ENCODE measurements at places on chromosomes 12 and 14.

- no peak for DNase-seq
Measured at GRCh38 chr12:96225044-96225855, 31.1 kb downstream of the ELK3 start.

- DNase-seq = no peak
Measured at GRCh38 chr14:61527325-61528100, 167.8 kb upstream of the HIF1A start.

GRCh38 chr12:62895351-62895877 is 39.5 kb downstream of the PPM1H start:
- DNase-seq = no peak

DNA sequence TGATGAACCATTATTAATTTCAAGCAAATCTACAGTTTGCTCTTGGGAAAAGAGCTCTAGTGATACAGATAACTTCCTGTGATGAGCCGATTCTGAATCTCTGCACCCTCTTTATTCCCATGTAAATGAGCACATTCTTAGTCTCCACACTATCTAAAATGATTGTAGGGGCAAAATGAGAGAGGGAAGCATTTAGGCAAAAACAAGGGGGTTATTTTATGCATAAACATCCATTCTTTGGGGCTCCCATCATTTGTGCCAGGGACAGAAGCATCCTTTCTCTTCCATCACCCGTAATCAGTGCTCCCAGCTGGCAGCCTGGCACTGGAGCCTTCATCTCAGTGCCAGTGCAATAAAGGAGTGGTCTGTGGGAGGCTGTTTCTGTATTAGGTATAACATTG is 1.7 kb upstream of the GPD1 start:
- no peak for DNase-seq

- DNase-seq = no peak
Measured at GRCh38 chr14:33691907-33692306, 259.0 kb downstream of the EGLN3 start.

DNA sequence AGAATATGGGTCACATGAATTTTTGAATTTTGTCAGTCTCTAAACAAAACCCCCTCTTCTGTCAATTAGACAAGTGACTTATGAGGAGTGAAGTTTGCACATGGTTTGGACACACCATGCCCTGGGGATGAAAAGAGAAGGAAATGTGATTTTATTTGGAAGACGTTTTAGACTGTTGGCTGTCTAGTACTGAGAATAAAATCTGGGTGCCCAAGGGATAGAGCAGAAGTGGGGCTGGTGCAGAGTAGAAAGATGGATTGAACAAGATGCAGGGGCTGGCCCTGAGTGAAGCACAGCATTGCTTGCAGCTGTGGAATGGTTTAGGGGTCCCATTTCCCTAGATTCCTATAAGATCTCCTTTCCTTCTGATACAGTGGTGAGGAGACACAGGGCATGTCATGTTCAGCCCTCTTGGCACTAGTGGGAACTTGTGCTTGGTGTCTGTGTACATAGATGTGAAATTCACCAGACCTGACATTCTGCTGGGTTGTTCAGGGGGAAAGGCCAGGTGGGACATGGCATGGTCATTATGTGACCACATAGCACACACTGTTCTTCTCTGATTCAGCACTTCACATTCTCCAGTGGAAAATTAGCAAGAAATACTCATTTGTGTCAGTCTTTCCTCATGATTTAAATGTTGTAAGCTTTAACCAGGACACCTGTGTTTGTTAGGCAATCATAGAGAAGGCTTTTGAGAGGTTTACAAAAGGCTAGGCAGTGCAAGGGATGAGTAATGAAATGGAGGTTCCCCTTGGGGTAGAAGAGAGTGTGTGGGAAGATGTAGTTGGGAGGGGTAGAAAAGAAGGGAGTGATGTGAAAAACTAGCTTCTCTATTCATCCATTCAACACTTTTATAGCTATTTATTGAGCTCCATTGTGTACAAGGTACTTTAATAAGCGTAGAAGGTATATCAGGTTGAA is 202.3 kb upstream of the IGF1 start:
- DNase-seq = no peak

GRCh38 chr12:124994437-124994975 is 1.1 kb downstream of the BRI3BP start:
- no peak for DNase-seq

GRCh38 chr14:82766996-82767395 is 1233.3 kb upstream of the SEL1L start:
- no peak for DNase-seq

GRCh38 chr12:65277994-65278575 is 398 bp upstream of the MSRB3 start:
- DNase-seq = no peak

- no peak for DNase-seq
Measured at GRCh38 chr12:31206038-31206670, 119.8 kb downstream of the SINHCAF start.

GRCh38 chr12:132494294-132495164 is 4.6 kb downstream of the FBRSL1 start:
- DNase-seq = no peak

DNA sequence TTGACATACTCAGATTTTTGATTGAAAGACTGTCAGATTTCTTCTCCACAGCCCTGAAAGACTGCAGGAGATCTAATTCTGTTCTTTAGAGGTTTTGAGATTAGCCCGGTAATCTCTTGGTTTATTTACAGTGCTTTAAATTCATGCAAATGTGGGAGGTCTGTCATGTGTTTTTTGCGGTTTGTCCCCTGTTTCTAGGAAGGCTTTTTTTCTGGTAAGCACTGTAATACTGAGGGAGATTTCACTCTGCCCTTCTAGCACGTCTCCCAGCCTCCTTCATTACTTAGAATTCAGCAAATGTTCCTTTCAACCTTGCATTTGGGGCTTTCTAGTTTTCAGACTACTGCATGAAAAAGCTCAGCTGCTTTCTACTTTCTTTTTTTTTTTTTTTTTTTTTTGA is 31.1 kb downstream of the GPHN start:
- no peak for DNase-seq

GRCh38 chr12:3931776-3932175 is 58.6 kb upstream of the PARP11 start:
- no peak for DNase-seq

- no peak for DNase-seq
Measured at GRCh38 chr12:112892856-112893255, 13.9 kb upstream of the OAS1 start.

DNA sequence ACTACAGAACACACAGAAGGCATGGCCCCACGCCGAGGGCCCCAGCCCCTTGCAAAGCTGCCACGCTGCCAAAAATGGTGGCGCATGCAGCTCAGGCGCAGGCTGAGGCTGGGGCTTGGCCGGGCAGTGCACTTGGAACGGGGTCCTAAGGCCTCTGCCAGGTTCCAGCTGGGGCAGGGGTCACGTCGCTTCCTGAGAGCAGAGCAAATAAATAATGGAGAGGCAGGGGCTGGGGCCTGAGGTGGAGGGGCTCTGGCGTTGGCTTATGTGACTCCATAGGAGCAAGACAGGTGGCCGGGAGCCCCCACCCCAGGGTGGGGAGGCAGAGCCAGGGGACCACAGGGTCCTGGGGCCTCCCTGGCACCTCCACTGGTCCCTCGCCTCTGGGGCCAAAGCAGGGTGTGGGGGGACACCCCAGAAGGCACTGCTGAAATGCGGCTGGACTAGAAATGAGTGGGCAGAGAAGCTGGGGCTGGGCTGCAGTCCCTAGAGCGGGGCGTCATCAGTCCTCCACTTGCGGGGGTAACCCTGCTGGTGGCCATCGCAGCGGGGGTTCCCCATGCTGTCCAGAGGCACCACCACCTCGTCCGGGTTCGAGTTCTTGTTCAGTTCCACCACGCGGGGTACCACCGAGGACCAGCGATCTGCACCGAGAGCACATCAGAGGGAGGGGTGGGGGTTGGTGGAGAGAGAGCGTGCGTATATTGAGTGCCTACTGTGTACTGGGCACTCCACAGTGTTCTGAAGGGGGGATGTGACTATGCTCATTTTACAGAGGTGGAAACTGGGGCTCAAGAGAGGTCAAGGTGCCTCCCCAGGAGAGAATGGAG is 49.8 kb downstream of the TRPV4 start:
- no peak for DNase-seq

DNA sequence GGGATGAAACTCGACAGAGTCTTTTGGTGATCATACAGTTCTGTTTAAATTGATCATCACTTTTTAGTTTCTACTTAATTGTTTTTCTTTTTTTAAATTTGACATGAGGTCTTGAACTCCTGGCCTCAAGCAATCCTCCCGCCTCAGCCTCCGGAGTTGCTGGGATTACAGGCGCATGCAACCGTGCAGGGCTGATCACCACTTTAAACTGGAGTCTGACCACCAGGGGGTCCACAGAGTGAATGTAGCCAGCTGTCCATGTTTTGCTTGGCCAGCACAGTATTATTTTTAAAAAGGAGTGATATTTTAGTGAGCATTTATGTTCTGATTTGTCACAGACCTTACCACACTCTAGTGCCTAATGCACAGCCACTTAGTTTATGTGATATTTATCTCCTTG is 10.7 kb downstream of the DAAM1 start:
- no peak for DNase-seq

GRCh38 chr12:72236071-72236705 is 36.0 kb upstream of the TRHDE start:
- DNase-seq = no peak

GRCh38 chr14:53615252-53615651 is 341.4 kb downstream of the BMP4 start:
- DNase-seq = no peak

DNA sequence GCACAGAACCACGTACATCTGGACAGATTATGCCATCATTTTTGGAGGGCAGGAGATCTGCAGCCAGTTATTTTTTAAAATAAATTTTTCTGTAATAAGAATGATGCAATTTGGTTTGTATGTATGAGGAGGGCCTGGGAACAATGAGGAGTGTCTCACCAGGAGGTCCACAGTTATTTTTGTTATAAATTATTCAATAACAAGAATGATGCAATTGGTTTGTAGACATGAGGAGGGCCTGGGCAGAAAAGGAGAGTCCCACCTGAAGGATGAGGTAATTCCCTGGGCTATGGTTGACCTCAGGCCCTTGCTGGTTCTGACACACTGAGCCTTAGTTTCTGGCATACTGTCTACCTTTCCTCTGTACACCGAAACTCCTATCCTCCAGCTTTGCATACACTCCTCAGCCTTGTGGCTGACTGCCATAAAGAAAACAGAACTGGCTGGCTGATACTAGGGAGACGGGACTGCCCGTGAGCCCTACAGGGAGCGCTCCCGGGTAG is 9.0 kb upstream of the DCD start:
- no peak for DNase-seq

DNA sequence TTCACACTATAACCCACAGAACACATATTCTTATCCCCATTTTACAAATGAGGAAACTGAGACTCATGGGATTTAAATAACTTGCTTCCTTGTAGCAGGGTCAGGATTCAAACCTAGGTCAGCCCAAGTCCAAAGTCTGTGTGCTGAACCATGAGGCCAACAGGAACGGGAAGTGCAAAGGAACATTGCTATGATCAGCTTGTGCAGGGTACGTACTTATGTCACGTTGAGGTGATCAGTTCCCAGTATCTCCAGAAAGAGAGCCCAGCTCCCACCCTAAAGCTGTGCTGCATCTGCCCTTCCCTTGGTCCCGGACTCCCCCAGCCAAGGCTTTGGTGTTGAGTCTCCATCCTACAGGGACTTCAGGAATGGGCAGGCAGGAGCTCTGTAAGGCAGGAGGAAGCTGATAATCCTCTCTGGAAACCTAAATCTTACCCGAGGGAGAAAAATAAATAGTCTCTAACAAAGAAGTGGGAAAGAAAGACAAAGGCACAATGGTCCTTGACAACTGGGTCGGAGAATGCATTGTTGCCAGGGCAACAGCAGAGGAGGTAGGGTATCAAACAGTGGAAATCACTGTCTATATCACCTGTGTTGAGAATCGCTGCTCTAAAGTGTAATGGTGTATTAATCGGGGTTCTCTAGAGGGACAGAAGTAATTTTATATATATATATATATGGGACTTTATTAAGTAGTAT is 82.5 kb upstream of the FICD start:
- DNase-seq = no peak

- no peak for DNase-seq
Measured at GRCh38 chr12:111121840-111122239, 201.5 kb upstream of the MYL2 start.

- DNase-seq = no peak
Measured at GRCh38 chr12:6273541-6274230, 36.8 kb upstream of the PLEKHG6 start.

DNA sequence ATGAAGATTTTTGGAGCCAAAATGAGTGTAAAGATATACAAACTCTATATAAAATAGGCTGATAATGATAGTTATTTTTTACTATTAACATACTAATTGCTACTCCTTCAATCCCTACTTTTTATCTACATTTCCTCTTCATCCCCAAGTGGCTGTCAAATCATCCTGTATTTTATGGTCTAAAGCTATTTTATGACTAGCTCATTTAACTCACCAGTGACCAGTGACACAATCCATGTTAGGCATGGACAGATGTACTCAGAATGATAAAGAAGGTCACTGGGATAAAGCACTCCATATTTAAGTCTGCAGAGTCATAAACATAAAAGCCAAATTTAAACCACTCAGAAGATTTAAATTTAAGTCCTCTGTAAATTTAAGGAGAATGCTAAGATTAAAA is 183.0 kb downstream of the MED13L start:
- DNase-seq = no peak

GRCh38 chr12:38823738-38824137 is 81.7 kb downstream of the CPNE8 start:
- DNase-seq = no peak

DNA sequence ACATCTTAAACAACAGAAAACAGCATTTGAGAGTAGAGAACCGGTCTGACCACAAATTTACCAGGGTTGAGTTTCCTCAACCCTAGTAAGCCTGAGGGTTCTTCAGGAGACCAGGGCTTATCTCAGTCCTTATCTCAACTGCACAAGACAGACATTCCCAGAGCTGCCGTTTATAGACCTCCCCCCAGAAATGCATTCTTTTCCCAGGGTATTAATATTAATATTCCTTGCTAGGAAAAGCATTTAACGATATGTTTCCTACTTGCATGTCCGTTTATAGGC is 12.3 kb downstream of the TMEM117 start:
- no peak for DNase-seq

DNA sequence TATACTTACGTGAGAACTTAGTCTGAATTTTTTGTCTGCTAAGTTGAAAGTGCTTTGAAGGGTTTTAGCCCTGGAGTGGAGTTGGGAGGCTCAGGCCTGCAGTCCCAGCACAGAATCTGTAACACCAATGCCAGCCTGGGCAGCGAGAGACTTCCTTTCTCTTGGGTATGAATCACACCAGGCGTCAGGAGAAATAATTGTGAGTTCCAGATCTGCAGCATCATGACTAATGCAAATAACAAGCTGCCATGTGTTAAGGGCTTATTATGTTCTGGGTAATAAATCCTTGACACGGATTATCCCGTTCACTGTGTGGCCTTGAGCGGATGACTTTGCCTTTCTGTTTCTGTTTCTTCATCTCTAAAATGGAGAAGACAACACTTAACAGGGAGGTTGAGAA is 70.6 kb downstream of the B4GALNT3 start:
- no peak for DNase-seq

DNA sequence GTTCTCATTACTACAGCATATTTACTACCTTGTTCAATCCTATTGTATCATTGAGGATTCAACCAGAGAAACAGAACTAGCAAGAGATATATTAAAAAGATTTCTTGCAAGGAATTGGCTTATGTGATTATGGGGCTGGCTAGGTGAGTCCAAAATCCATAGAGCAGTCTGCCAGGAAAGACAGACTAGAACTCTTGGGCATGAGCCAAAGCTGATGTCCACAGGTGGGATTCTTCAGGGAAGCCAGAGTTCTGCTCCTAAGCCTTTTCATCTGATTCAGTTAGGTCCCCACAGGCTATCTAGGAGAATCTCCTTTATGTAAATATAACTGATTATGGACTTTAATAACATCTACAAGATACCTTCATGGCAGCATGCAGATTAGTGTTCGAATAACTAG is 26.0 kb downstream of the PELI2 start:
- no peak for DNase-seq
